Spinal cord (tissue), 10 donors: ENCODE measurements at places on chromosomes 2 and 18. TPM values are rescaled to one million over a fixed set of nuclear protein-coding genes. Genes with fewer than 3 reads are reported as not detected.

The SLC4A3 gene
- total RNA-seq, result 18.7 TPM

The RNF103 gene
- total RNA-seq, result 48.1 TPM

The SAG gene
- 0.69 TPM for total RNA-seq

The MYL12A gene
- total RNA-seq, result 199 TPM

GRCh38 chr2:74429487-74430451 is 8.2 kb downstream of the WDR54 start:
- no peak for DNase-seq

- no peak for DNase-seq
These were observed 622.1 kb upstream of the ZEB2 start for GRCh38 chr2:145141981-145142380.
